ENCODE measurements at places on chromosomes 16 and 17. TPM values are rescaled to one million over a fixed set of nuclear protein-coding genes. Genes with fewer than 3 reads are reported as not detected.

DNA sequence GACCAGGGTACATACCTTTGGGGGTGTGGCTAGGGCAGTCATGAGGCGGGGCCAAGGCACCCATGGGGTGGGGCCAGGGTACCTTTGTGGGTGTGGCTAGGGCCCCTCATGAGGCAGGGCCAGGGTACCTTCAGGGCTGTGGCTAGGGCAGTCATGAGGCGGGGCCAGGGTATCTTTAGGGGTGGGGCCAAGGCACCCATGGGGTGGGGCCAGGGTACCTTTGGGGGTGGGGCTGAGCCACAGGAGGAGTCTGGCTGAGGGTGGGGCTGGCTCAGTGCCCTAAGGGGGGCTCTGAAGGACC is 3.5 kb downstream of the GNG13 start:
- no peak overlapping the region for H3K27ac ChIP-seq
- H3K4me1 ChIP-seq = no peaks in the 10 kb centered on the region
- no peak overlapping the region for H3K4me3 ChIP-seq
- no peak for DNase-seq

DNA sequence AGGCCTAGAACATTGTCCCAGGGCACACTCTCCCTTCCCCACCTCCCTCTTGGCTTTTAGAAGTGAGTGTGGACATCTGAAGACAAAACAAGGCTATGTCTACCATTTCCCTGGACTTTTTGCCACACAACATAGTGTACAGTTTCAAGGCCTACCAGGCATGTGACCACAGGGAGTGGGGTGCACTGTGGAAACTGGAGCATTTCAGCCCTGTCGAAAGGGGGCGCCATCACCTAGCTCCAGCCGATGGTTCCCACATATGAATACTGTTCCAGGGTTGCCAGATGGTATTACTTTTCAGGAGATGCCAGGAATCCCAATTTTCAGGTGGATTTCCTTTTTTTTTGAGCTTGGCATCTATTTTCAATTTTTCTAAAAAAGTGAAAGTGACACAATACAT is 140.7 kb downstream of the KATNIP start:
- DNase-seq = peak; percentile 26
- H3K36me3 ChIP-seq = no peaks in the 10 kb centered on the region
- no peaks in the 10 kb centered on the region for H3K27me3 ChIP-seq
- H3K4me3 ChIP-seq = no peak overlapping the region

DNA sequence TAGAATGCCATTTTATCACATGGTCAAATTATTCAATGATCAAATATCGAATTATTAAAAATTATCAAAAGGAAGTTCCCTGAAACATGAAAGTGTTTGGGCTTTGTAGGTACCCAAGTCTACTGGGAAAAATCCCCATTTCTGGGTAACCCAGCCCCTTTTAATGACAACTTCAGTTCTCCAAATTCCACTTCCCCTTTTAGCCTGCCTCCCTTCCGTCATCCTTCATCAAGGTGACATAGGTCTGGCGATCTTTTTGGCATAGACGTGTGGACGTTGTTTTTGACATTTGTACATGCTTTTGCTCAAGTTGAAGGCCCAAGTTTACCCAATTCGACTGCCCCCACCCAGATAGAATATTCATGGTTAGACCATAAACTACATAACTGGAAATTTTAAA is 660.9 kb downstream of the MAF start:
- no peak overlapping the region for H3K27ac ChIP-seq
- H3K36me3 ChIP-seq = no peaks in the 10 kb centered on the region
- no peaks in the 10 kb centered on the region for H3K4me1 ChIP-seq

GRCh38 chr17:62075308-62075815 is 10.3 kb upstream of the MED13 start:
- no peak overlapping the region for H3K27ac ChIP-seq
- H3K36me3 ChIP-seq = no peaks in the 10 kb centered on the region
- peaks cover 41% of the 10 kb centered on the region for H3K4me1 ChIP-seq
- no peaks in the 10 kb centered on the region for H3K27me3 ChIP-seq

DNA sequence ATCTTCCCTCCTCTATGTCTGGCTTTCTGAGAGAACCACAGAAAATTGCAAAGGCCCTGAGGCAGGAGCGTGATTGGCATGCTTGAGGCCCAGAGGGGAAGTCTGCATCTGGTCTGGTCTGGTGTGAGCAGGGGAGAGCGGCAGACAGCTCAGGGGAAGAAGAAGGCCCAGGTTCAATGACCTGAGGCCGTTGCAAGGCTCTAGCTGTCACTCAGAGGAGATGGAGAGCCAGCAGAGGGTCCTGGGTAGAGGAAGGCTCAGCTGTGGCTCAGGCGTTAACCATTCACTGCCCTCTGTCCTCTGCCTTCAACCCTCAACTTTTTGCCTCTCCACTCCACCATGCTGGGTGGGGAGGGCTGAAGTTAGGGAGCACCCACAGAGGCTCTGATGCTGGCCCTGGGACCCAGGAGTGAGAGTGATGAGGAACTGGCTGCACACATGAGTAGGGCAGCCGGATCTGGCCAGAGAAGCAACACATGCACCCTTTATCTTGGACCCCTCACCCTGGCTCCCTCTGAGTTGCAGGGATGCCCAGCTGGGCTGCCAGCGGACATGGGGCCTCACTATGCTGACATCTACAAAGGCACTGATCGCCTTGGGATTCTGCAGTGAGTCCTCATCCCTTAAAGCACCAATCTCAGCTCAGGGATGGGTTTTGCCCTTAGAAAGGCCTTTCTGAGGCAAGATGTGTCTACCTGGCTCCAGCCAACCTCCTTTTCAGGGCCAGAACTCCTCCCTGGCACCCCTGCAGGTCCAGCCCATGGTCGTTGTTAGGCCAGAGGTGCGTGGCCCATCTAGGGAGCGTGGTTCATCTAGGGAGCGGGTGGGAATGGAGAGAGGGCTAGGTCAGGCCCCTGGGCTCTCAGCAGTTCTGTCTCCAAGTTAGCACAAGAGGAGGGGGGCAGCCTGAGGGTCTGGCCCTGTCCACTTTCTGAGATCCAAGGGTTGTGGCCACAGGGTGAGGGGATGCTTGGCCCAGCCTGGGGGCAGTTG is 7.7 kb upstream of the KRTAP17-1 start:
- H3K27ac ChIP-seq = no peak overlapping the region
- H3K4me3 ChIP-seq = no peak overlapping the region
- H3K36me3 ChIP-seq = no peaks in the 10 kb centered on the region
- H3K4me1 ChIP-seq = no peaks in the 10 kb centered on the region
- no peak for DNase-seq
- H3K27me3 ChIP-seq = 0 out of 3 replicates have a peak, but pooled peaks cover 5% of the 10 kb centered on the region

DNA sequence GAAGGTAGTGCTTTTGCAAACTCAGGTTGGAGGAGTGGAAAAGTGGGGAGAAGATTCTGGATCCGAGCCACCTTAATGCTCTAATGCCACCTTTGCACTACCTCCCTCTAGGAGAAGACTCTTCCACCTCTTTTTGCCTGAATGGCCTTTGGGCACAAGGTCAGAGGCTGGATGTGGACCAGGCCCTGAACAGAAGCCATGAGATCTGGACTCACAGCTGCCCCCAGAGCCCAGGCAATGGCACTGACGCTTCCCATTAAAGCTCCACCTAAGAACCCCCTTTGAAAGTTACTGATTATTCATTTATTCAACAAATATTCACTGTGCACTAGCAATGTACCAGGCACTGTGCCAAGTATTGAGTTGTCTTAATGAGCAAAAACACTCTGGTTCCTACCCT is 3.2 kb downstream of the SHBG start:
- H3K4me3 ChIP-seq = no peak overlapping the region
- peaks cover 53% of the 10 kb centered on the region for H3K4me1 ChIP-seq
- no peak overlapping the region for H3K27ac ChIP-seq
- no peaks in the 10 kb centered on the region for H3K36me3 ChIP-seq

- H3K4me3 ChIP-seq = no peak overlapping the region
- H3K27me3 ChIP-seq = no peaks in the 10 kb centered on the region
- H3K36me3 ChIP-seq = peaks cover 73% of the 10 kb centered on the region
- H3K4me1 ChIP-seq = no peaks in the 10 kb centered on the region
Observed at GRCh38 chr16:22326771-22327445, 29.7 kb downstream of the POLR3E start.

GRCh38 chr16:48860341-48860740 is 250.4 kb upstream of the N4BP1 start:
- H3K4me3 ChIP-seq = no peak overlapping the region
- no peak overlapping the region for H3K27ac ChIP-seq
- H3K4me1 ChIP-seq = no peaks in the 10 kb centered on the region
- H3K27me3 ChIP-seq = no peaks in the 10 kb centered on the region
- H3K36me3 ChIP-seq = no peaks in the 10 kb centered on the region

DNA sequence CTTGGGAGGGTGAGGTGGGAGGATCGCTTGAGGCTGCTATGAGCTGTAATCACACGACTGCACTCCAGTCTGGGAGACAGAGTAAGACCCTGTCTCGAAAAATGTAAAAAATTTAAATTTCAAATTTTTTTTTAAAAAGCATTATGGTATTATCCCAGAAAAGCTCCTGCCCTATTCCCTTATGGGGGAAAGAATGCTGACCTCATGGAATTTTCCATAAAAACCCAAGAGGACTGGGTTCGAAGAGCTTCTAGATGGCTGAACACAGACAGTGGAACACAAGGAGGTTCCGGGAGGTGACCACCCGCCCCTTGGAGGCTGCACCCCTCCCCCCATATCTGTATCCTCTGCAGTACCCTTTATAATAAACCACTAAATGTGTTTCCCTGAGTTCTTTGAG is 4.0 kb downstream of the EIF4A3 start:
- H3K36me3 ChIP-seq = peaks cover 73% of the 10 kb centered on the region
- H3K27ac ChIP-seq = no peak overlapping the region
- peaks cover 28% of the 10 kb centered on the region for H3K4me1 ChIP-seq
- no peak for DNase-seq
- H3K4me3 ChIP-seq = no peak overlapping the region

DNA sequence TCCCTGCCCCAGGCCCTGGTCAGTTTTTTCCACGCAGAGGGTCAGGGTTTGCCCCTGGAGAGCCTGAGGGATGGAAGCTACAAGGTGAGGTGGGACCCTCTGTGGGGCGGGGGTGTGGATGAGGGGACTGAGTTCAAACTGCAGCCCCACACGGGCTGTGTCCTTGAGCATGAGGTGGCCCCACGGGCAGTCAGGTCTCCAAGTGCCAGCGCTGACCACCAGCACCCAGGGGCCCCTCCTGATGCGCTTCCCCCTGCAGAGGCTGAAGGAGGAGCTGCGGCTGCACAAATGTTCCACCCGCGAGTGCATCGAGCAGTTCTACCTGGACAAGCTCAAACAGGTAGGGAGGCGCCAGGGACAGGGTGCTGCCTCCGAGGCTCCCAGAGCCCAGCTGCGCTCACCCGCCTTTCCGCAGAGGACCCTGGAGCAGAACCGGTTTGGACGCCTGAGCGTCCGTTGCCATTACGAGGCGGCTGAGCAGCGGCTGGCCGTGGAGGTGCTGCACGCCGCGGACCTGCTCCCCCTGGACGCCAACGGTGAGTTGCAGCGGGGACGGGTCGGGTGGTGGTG is 4.3 kb downstream of the TSR3 start:
- peaks cover 14% of the 10 kb centered on the region for H3K36me3 ChIP-seq
- H3K27ac ChIP-seq = no peak overlapping the region
- H3K4me1 ChIP-seq = peaks cover 26% of the 10 kb centered on the region
- no peaks in the 10 kb centered on the region for H3K27me3 ChIP-seq
- no peak for DNase-seq

DNA sequence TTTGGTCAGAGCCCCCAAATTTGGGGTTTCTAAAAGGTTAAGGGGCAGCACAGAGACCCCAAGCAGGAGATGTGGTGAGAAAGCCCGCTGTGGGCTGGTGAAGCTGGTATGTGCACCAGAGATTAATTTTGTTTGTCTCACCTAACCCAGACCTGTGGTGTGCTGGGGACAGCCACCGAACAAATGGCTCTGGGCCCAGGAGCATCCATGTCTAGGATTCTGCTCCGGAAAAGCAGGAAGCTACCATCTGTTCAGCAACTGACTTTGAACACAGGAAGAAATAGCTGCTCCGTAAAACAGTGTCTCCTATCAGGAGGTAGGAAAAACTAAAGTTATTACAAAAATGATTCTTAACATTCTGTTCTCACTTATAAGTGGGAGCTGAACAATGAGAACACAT is 2.7 kb upstream of the ZP2 start:
- no peak overlapping the region for H3K27ac ChIP-seq
- peaks cover 11% of the 10 kb centered on the region for H3K4me1 ChIP-seq
- DNase-seq = no peak
- H3K27me3 ChIP-seq = no peaks in the 10 kb centered on the region
- no peaks in the 10 kb centered on the region for H3K36me3 ChIP-seq
- no peak overlapping the region for H3K4me3 ChIP-seq

DNA sequence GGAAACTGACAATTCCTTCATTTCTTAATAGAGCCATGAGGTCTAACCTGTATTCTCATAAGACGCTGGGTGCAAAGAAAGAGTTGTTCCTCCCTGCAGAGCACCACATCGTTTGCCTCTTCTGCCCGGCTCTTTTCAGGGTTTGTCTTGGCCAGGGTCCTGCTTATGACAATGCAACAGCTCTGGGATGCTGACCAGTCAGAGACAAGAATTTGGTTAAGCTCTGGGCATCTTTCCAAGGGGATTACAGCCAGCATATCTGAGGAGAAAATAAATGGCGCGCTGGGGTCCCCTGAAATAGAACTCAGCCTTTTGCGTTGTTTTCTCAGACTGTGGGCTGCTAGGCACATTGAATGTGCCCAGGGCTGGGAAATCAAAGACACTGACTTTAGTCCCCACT is 128.6 kb downstream of the SHISA6 start:
- no peaks in the 10 kb centered on the region for H3K36me3 ChIP-seq
- H3K4me1 ChIP-seq = no peaks in the 10 kb centered on the region
- H3K27ac ChIP-seq = no peak overlapping the region
- H3K27me3 ChIP-seq = no peaks in the 10 kb centered on the region

DNA sequence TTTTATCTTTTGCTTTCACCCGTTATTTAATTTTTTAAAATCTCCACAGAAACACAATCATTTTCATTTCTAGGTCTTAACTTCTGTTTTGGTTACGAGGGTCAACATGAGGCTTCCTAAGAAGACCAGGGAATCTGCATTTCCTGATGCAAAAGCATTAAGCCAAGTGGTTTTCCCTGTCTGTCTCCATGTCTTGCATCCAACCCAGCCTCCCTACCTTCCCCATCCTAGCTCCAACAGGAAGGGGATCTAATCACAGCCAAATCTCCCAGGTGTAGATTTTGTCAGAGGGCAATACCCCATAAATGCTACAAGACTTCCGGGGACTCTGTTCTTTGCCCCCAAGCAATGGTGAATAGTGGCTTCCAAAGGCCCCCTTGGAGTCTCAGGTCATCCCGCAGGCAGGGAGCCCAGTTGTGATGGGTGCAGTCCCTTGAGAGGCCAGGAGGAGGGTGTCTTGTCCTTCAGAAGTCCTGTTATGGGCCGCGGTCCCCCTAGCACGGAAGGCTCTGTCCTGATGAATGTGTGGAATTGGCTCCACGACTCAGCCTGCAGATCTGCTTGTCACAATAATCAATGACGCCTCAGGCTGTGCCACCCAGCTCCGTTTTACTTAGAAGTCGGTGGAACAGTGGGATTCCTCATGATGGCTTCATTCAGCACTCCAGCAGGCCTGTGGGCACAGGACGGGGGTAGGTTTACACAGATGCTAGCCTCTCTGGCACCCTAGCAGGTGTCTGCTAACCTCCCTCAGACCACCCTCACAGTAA is 141.1 kb downstream of the RGS9 start:
- no peak overlapping the region for H3K27ac ChIP-seq
- DNase-seq = peak; percentile 70
- peaks cover 5% of the 10 kb centered on the region for H3K4me1 ChIP-seq

EPN3 gene
- polyA plus RNA-seq = 0.05 TPM

PKMYT1 gene
- polyA plus RNA-seq = 6.6 TPM

KRTAP2-3 gene
- 0.25 TPM for polyA plus RNA-seq

FBXO47 gene
- not detected for polyA plus RNA-seq

KRT33B gene
- not detected for polyA plus RNA-seq

DPEP3 gene
- not detected for polyA plus RNA-seq

Data from HepG2 (cell line).